ENCODE measurements at places on chromosomes 7 and 10. TPM values are rescaled to one million over a fixed set of nuclear protein-coding genes. Genes with fewer than 3 reads are reported as not detected.

- no peak for DNase-seq
These were observed 61.5 kb downstream of the REEP3 start for GRCh38 chr10:63582690-63583089.

GRCh38 chr7:12322903-12323300, 80.8 kb downstream of the VWDE start:
- DNase-seq: peak; percentile 9

GRCh38 chr10:27399871-27400270, 104.2 kb upstream of the RAB18 start:
- DNase-seq: no peak

DNA sequence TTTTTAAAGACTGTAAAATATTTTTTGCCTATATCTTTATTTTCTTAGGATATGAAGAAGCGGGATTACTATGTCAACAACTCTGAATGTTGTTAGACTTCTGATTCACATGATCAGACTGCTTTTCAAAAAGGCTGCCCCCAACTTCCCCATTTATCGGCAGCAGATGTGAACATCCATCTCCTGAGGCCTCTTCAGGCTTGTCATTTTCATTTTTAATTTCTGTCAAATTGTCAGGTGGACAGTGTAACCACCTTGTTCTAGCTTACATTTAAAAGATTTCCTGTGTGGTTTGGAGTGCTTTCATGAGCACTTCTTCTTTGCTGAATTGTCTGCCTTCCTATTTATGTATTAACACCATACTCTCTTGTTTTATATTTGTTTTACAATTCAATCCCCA, 78.8 kb upstream of the GSDME start:
- DNase-seq: no peak

DNA sequence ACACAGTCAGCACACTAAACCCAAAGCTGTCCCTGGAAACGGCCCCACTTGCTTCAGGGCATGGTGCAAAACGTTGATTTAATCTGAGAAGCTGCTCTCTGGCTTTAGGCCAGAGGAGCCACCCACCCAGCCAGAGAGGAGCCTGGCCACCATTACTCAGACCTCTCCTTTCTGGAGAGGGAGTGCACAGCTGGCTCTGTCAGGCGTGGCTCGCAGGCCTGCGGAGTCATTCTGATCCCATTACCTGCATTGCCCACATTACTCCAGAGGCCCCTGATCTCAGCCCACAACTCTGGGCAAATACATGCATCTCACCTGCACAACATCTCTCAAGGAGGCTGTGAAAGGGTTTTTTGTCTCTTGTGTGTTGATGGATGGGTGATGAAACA, 370.0 kb upstream of the IGFBP3 start:
- peak; percentile 95 for DNase-seq

- no peak for DNase-seq
These were observed 25.2 kb upstream of the DMTF1 start for GRCh38 chr7:87127019-87127418.

DNA sequence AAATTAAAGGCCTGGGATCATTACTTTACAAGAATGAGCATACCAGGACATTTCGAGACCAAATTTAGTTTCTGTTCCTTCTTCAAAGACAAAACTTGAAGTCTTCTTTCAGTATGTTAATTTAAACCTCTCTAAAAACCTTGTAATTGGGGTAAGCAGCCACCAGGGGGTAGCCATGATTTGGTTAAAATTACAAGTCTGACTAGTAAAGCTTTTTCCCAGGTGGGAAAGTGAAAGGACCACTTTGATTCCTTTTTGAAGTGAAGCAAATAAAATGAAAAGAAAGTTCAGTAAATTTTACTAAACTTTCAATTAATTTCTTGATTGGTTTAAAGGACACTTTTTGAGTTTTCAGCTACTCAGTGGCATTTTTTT, 294.3 kb downstream of the BBS9 start:
- no peak for DNase-seq

- no peak for DNase-seq
These were observed 160.3 kb downstream of the SNX10 start for GRCh38 chr7:26451997-26452396.

- no peak for DNase-seq
These were observed 328.7 kb downstream of the ARL4A start for GRCh38 chr7:13016036-13016581.

- DNase-seq: no peak
These were observed 344.2 kb upstream of the MGMT start for GRCh38 chr10:129122846-129123245.

DNA sequence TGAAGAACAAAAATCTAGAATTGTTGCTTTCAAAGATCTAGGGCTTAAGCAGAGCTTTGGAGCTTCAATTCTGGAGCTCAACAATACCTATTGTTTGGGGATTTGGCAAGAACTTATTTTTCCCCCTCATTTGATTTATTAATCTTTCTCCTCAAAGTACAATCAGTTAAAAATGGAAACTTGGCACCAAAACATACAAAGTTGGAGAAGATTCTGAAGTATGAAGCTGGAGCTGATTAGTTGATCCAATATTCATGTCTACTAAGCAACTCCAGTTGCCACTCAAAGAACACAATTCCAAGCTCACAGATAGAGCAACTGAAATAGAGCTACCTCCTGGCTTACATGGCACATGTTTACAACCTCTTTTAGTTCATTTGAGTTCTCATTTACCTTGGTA, 3.8 kb downstream of the FAM13C start:
- DNase-seq: no peak

- DNase-seq: peak; percentile 45
These were observed 21.9 kb upstream of the SEMA3A start for GRCh38 chr7:84216472-84216871.

GRCh38 chr10:99536338-99537085, 3.8 kb downstream of the NKX2-3 start:
- DNase-seq: no peak

DNA sequence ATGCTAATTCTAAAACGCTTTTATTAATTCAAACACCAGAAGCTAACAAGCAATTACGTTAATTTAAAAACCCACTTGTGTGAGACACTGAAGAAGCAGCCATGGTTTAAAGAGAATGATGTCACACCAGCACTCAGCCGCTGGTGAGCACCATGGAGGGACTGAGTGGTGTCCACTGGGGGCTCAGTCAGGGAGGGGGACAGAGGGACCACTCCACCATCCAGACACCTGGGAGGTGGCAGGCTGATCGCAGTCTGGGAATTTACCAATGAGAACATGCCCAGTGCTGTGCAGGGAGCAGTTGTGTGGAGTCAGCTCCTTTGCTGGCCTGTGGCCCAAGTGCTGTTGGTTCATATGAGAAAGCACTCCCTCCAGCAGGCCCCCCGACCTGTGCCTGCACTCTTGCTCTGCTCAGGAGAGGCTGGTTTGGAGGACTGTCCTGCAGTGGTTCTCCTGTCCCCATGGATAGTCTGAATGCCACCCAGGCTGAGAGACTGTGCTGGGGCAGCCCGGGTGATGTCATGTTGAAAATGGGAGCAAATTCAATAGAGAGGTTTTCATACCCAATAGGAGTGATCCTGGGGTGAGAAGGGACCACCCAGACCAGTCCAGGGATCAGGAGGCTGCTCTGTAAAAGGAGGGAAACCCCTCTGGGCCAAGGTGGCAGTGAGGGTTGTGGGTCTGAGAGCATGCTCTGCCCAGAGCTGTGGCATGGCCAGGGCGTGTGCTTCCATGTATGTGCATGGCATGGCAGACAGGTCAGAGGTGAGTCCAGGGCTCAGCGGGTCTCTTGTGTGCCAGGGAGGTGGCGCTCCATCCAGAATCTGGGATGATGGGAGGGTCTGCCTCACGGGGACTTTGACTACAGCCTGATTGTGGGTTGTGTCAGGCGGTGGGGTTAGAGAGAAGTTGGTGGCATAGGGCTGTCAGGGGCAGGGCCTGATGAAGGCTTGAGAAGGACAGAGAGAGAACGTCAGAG, 12.7 kb downstream of the ADCY1 start:
- no peak for DNase-seq

DNA sequence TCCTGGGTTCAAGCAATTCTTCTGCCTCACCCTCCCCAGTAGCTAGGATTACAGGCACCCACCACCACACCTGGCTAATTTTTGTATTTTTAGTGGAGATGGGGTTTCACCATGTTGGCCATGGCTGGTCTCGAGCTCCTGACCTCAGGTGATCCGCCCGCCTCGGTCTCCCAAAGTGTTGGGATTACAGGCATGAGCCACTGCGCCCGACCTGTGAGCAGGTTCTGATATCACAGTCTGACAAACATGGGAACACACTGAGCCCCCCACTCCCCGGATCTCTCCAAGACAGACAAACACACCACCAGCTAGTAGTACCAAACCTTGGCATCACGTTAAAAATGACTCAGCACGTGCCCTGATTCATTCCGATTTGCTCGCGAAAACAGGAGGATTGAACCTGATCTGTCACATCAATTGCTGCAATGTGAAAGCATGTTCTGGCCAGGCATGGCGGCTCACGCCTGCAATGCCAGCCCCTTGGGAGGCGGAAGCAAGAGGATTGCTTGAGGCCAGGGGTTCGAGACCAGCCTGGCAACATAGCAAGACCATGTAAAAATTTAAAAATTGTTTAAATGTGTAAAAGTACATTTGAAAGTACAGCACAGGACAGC, 106.5 kb downstream of the SMURF1 start:
- DNase-seq: peak; percentile 17

GRCh38 chr10:108249940-108250339, 1085.4 kb upstream of the SORCS1 start:
- no peak for DNase-seq

- no peak for DNase-seq
These were observed 6.1 kb downstream of the SKAP2 start for GRCh38 chr7:26858241-26858715.

GRCh38 chr7:40311307-40311706, 176.5 kb downstream of the SUGCT start:
- no peak for DNase-seq

DNA sequence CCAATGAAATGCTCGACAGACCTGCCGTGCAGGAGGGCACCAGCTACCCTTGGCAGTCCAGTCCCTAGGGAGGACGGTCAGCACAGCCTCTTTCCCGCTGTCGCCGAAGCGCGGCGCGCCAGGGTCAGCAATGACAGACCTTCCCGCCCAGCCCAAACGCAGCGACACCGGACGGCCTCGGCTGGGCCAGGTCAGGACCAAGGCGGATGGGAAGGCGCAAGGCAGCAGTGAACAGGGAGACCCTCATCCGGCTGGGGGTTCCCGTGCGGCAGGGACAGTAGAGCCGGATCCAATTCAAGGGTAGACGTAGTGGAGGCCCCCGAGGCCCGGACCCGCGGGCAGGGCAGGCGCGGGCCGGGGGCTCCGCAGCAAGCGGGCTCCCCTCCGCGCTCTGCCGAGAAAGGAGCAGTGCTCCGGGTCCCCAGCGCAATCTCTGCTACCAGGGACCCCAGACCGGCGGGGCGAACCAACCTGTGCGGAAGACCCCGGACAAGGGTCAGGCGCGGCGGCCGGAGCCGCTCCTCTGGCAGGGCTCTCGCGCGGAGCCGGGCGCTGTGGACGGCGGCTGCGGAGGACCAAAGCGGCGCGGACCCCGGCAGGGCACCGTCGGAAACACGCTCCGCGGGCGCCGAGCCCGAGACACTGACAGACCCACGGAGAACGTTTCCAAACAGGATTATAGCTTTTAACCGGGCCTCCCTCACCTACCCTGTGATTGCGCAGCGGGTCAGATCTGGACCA, at the start of gene SEC31B:
SEC31B (minus strand) TSS at position 551 of the 741 bp plus-strand sequence. CDS start 2,909 bp downstream, outside the sequence.
- DNase-seq: peak; percentile 39

DNA sequence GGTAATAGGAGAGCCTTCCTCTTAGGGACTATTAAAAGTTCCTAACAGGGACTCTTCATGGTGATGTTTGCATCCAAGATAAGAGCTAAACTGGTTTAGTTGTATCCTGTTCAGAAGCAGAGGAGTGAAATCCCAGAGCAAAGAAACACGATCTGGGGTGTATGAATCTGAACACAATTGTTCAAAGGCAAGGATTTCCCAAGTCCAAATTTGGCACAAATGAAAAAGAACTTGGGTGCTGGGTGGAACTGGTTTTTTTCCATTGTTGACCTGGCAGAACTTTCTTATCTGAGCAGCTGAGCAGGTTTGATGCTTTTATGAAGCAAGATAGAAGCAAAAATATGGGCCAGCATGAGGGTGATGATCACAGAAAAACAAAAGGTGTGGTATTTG, 6.0 kb downstream of the AGFG2 start:
- peak; percentile 15 for DNase-seq

GRCh38 chr7:90605055-90605454, 8.9 kb downstream of the CDK14 start:
- DNase-seq: no peak

DNA sequence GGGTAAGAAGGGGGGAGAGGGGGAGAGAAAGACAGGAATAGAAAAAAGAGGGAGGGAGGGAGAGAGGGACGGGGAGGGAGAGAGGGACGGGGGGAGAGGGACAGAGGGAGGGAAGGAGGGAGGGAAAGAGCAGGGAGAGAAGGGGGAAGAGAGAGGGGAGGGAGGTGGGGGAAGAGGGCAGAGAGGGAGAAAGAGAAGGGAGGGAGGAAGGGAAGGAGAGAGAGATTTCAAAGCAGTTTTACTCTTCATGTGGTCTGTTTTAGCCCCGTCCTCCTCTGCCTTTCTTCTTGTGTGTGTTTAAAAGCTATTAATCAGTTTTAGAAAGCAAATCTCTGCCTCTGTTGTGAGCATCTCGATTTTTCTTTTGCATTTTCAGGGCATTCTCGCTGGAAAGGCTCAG, 237.0 kb downstream of the WDR37 start:
- DNase-seq: no peak

DNA sequence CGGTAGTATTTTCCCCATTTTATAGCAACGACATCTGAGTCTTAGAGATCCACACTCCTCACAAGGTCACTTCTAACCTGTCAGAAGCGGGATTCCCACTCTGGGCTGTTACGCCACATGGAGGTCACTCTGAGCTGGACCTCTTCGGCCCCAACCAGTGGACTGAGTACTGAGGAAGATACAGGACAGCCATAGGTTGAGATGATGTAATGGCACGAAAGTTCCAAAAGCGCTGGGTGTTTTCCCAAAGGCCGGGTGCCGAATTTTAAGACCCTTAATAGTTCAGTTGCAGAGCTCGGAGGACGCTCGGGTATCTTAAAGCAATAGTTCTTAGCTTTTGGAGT, 699 bp downstream of the GHITM start:
- peak; percentile 66 for DNase-seq

DNA sequence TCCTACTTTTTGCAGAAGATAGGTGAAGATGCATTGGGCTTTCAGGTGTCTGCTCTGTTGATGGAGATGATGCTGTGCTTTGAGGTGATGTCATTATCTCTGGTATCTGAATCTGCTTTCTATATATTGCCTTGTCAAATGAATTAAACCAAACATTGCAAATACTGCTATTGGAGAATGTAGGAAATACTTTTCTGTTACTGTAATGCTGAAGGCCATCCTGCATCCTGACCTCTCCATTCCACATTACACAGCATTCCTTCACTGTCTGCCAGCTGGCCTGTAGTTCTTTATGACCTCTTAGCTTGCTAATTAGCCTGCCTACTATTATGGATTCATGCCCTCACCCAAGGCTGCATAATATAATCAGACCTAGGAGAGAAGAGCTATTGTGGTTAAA, 73.2 kb downstream of the VCL start:
- DNase-seq: peak; percentile 85

SH2D4B gene
- not detected for total RNA-seq

TMEM196 gene
- not detected for total RNA-seq

NUTM2D gene
- 2.3 TPM for total RNA-seq

FXYD4 gene
- not detected for total RNA-seq

ELN gene
- 974 TPM for total RNA-seq

EPO gene
- total RNA-seq: not detected

AS3MT gene
- total RNA-seq: 2.3 TPM

CYP3A7 gene
- total RNA-seq: not detected

ITIH5 gene
- total RNA-seq: not detected

NOC3L gene
- 29.9 TPM for total RNA-seq

FANK1 gene
- total RNA-seq: 13.3 TPM

GNGT1 gene
- not detected for total RNA-seq
